AG04450 (cell line): ENCODE measurements at places on chromosomes 2 and 18. TPM values are rescaled to one million over a fixed set of nuclear protein-coding genes. Genes with fewer than 3 reads are reported as not detected.

DNA sequence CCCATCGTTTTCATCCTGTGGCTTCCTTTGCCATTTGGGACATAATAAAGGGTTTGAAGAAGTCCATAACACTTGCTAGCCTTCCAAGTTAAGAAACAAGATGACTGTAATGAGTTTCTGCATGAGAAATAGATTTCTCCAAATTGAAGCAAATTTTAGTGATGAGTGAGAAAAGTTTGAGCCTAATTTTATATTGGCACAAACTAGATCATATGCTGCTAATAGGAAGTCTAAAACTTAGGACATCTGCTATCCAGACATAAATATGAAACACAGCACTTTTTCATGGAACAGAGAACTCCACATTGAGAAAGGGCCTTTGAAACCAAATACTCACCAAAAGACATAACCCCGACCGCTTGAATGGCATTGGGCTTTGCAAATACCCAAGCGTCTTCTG, 39.8 kb downstream of the SLC38A11 start:
- DNase-seq: no peak

The STPG4 gene
- polyA plus RNA-seq: 0.05 and 0.14 TPM in 2 replicates

DNA sequence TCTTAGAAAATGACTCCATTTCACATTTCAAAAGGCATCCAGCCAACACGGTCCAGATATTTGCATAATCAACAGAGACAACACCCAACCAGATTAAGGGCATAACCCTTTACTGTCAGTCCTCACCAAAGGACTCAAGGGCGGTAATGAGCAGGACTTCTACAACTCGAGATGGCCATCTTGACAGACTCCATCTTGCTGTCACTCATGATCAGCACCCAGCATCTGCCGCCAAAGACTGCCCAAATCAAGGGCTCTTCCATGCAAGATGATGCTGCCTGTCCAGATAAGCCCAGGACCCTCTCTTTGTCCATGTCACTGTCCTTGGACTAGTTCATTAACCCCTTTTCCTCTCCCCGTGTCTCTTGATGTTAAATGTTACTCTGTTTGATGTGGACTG, 77.9 kb downstream of the UXS1 start:
- no peak for DNase-seq

The SRD5A2 gene
- polyA plus RNA-seq: not detected in 2 replicates

DNA sequence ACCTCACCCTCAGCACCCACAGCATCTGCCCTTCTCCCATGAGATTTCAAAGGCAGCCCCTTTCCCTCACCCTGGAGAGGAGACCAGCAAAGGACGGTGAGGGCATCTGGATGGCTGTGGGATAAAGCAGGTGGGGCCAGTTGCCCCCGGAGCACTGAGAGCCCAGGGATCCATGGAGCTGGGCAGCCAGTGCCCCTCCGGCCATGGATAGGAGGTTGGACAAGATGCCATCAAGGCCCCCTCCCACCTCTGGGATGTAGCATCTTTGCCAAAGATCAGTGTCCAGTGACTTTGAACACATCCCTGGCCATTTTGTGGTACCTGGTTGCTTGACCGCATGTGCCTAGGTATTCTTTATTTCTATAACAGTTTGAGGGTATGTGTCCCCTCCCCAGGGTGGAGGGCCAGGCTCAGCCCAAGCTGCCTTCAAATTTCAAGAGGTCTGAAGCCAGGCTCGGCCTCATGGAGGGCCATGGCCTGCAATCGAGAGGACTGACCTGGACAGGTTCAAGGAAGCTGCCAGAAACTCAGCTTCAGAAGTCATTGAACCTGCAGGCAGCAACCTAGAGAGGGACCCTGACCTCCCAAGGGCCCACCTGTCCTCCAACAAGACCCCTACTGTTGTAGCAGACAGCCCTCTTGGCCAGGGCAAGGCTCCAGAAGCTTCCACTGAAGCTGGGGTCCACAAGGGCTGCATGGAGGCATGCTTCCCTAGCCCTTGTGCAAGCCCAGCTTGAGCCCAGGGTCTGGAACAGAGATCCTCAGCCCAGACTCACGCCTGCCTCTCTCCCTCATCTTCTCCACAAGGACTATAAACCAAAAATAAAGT, 55.5 kb upstream of the BIN1 start:
- no peak for DNase-seq

The SKA1 gene
- 3.5 and 6.2 TPM in 2 replicates for polyA plus RNA-seq

GRCh38 chr2:222468346-222468745, 44.0 kb downstream of the SGPP2 start:
- no peak for DNase-seq

The CNRIP1 gene
- 56.3 and 61.6 TPM in 2 replicates for polyA plus RNA-seq

The STK39 gene
- 18.8 and 25.2 TPM in 2 replicates for polyA plus RNA-seq

The CD8B gene
- polyA plus RNA-seq: not detected in 2 replicates

The POTEF gene
- polyA plus RNA-seq: not detected in 2 replicates

- DNase-seq: no peak
Observed at GRCh38 chr18:79489899-79490625, 94.3 kb downstream of the NFATC1 start.
